ENCODE measurements at places on chromosomes 3 and 15. TPM values are rescaled to one million over a fixed set of nuclear protein-coding genes. Genes with fewer than 3 reads are reported as not detected.

The EFHB gene
- 1.0 TPM for total RNA-seq

The ALDH1A2 gene
- total RNA-seq, result 7.7 TPM

The NSUN3 gene
- 13.4 TPM for total RNA-seq

- no peaks in the 10 kb centered on the region for H3K36me3 ChIP-seq
- H3K27ac ChIP-seq, result no peak overlapping the region
- H3K27me3 ChIP-seq, result no peaks in the 10 kb centered on the region
- no peaks in the 10 kb centered on the region for H3K4me1 ChIP-seq
- no peak for DNase-seq
Measured at GRCh38 chr3:109924196-109924595, 586.9 kb upstream of the DPPA4 start.

The STX19 gene
- total RNA-seq, result not detected

The TOMM70 gene
- 50.8 TPM for total RNA-seq

The SERINC4 gene
- total RNA-seq, result under 0.01 TPM

The BFSP2 gene
- not detected for total RNA-seq

The SLC4A7 gene
- total RNA-seq, result 176 TPM

DNA sequence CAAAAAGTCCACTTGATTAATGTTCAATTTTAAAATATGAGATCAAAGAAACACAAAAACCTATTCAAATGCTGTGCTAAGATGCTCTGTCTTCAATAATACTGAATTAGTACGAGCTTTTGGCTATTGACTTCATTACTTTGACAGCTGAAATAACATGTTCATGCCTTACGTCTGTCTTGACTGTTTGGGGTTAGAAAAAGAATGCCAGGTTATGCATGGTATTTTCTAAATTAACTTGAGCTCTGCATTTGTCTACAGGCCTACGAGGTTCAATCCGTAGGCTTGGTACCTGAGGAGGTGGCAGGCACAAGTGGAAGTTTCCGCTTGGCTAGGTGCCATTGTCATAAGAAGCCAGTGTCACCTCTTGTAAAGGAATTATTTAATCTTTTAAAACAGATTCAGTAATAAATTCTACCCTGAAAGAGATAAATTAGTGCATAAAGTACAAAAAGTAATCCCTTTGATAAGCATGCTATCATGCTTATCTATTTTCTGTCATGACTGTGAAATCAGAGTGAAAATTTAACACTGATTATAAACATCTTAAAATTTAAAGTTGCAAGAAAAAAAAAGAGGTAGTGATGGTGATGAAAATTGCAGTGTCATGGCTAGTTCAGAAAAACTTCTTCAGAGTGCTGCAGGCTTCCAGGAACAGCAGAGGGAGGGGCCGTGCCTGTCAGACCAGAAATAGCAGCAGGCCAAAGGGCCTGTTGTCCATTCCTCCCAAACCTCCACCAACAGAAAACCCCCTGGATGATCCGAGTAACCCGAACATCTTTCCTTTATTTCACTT lies 115.7 kb downstream of the ARRDC4 start:
- H3K4me1 ChIP-seq, result no peaks in the 10 kb centered on the region
- H3K36me3 ChIP-seq, result no peaks in the 10 kb centered on the region
- H3K27me3 ChIP-seq, result no peaks in the 10 kb centered on the region
- no peak overlapping the region for H3K27ac ChIP-seq

The FBXO45 gene
- total RNA-seq, result 6.9 TPM

DNA sequence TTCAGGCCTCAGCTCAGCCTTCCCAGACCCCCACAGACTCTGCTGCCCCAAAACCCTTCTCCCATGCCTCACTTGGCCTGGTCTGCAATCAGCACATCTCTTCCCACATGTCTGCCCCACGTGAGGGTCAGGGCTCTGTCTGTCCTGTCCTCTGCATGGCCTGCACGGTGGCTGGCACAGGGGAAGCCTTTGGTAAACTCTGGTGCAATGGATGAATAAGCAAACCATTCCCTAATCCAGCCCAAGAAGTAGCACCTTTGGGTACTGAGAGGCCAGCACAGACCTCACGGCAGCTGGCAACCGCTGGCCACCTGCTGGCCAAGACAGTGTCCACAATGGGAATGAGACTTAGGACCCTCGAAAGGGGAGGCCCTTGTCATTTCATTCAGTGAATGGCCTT lies 27.7 kb downstream of the ABTB1 start:
- peaks cover 5% of the 10 kb centered on the region for H3K36me3 ChIP-seq
- no peak for DNase-seq
- no peak overlapping the region for H3K4me3 ChIP-seq
- peaks cover 33% of the 10 kb centered on the region for H3K4me1 ChIP-seq

The PSTPIP1 gene
- total RNA-seq, result 0.77 TPM

The CMTM8 gene
- total RNA-seq, result 0.26 TPM

All from fibroblast of lung (primary cell).